ENCODE measurements at places on chromosomes 5 and 9.
A peak's percentile ranks its signal among the peaks of the same experiment; 100 is the strongest.

DNA sequence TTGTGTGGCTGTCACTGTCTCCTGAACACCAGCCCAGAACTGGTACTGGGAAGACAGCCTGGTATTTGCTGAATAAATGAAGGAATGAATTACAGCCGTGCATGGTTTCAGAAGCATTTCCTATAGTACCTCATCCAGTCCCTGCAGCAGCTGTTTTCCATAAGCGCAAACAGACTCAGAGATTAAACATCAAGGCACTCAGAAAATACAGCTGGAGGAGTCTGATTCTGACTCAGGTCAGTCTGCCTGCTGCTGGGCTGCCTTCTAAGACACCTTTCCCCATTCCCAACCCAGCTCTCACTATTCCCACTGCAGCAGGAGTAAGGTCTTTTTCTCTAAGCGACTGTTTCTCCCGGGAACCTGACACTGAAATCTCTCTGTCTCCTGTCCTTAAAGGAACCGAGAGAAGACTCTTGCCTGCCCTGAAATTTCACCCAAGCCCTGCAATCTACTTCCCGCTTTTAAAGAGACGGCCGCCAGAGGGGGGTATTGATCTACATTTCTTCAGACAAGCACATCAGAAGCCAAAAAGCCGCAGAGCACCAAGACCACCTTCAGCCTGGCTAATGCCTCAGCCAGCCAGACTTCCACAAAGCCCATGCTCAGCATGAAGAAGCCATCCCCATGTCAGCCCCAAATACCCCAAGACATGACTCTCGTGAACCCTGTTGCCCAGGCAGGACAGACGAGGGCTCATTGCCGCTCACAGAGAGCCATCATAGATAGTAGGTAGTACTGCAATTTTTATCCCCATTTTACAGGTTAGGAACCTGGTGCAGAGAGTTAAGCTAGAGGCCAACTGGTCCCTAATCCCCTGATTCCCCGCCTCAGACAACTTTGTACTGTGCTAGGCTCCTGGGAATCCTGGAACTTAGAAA, 5.4 kb upstream of the FOXI1 start:
- peak; percentile 77 for DNase-seq

GRCh38 chr9:77851882-77852595, 179.6 kb downstream of the GNAQ start:
- no peak for DNase-seq

GRCh38 chr5:96870094-96871026, 5.9 kb upstream of the ERAP2 start:
- no peak for DNase-seq

- no peak for DNase-seq
These were observed 49.9 kb downstream of the JMY start for GRCh38 chr5:79285833-79286232.

GRCh38 chr5:149870232-149870631, 74.4 kb downstream of the PDE6A start:
- no peak for DNase-seq

DNA sequence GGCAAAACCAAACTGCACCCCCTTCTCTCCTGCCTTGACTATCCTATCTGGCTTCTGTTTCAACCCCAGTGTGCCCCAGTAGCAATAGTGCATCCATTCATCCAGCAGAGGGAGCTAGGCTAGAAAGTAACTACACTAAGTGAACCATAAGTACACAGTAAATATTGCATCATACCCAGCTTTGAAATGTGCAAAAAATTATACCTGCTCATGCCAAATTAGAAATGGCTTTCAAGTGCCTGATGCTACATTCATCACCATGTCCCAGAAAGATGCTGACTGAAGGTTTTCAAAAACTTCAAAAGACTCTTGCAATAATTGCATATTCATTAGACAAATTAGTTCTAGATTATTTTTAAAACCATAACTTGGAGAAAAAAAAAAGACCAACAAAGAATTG, 153.5 kb downstream of the PRELID2 start:
- peak; percentile 80 for DNase-seq

- no peak for DNase-seq
These were observed 4.3 kb downstream of the TMEFF1 start for GRCh38 chr9:100477241-100477640.

DNA sequence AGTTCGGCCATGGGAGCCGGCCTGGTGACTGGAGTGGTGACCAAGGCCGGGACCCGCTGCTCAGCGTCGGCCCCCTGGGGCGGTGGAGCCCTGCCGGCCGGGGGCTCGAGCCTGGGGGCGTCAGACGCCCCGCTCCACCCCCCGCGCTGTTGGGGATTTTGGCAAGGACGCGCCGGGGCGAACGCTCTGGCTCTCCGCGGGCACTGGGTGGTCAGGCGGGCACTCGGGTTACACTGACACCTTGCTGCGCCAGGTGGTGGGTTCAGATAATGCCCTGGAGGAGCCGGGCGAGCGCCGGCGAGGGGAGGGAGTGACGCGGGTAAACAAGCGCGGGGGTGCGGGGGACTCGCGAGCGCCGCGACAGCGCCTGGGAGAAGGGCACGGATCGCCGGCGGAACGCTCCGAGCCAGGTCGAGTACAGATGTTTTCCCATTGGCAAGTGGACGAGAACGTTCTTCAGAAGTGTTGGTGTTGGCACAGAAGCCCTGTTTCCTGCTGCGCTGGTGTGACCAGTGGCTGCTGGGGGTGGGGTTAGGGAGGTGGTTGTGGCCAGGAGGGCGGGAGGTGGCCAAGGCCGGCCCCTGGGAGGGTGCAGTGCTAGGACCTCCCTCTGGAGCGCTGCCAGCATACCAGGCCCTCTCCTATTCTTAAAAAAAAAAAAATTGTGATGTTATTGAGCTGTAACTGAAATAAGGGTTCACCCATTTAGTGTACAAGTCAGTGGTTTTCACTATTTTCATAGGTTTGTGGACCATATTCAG, 773 bp downstream of the SQSTM1 start:
- peak; percentile 94 for DNase-seq

Data from NCI-H345 (cell line).